ENCODE measurements at places on chromosomes 13 and 19. TPM values are rescaled to one million over a fixed set of nuclear protein-coding genes. Genes with fewer than 3 reads are reported as not detected.

ARRDC2 gene
- total RNA-seq: 17.7 TPM

ANGPTL4 gene
- total RNA-seq: not detected

FFAR1 gene
- total RNA-seq: 0.10 TPM

RNU6-9 gene
- not detected for total RNA-seq

PRTN3 gene
- total RNA-seq: not detected

CCDC194 gene
- 0.83 TPM for total RNA-seq

CABP5 gene
- not detected for total RNA-seq

MEIOSIN gene
- total RNA-seq: not detected

CCL25 gene
- not detected for total RNA-seq

LILRA6 gene
- total RNA-seq: not detected

PSG6 gene
- total RNA-seq: not detected

CTXN1 gene
- total RNA-seq: not detected

ICAM4 gene
- not detected for total RNA-seq

NCAN gene
- not detected for total RNA-seq

C19orf67 gene
- total RNA-seq: not detected

CD22 gene
- total RNA-seq: 2.0 TPM

DNA sequence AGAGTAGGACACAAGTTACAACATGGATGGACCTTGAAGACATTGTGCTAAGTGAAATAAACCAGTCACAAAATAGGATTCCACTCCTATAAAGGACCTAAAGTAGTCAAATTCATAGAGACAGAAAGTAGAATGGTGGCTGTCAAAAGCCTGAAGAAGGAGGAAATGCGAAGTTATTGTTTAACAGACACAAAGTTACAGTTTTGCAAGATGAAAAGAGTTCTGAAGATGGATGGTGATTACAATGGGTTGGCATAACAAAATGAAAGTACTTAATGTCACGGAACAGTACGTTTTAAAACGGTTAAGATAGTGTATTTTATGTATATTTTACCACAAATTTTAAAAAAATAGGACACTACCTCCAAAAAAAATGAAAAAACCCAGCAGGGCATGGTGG is 34.8 kb downstream of the FOXO1 start:
- DNase-seq: no peak

DNA sequence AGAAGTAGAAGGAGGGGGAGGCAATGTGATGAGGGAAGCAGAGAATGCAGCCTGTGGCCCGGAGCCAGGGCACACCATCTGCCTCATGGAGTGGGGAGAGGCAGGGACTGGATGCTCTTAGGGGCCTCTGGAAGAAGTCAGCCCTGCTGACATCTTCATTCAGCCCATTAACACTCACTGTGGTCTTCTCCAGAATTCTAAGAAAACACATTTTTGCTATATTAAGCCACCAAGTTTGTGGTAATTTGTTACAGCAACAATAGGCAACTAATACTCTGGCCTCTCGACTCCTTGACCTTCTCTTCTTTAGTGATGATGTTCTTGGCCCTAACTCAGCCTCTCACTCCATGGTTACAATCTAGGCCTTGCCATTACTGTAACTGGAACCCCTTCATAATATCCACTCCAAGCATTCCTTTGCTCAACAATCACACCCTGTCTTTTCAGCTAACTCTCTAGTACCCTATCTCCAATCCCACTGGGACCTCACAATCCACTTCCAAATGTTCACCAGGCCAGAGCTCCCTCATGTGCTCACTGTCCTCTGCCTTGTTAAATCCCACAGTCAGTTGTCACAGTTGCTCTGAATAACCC is 98.5 kb downstream of the MIPEP start:
- no peak for DNase-seq

GRCh38 chr19:30854661-30855060 is 482.5 kb downstream of the ZNF536 start:
- DNase-seq: no peak

DNA sequence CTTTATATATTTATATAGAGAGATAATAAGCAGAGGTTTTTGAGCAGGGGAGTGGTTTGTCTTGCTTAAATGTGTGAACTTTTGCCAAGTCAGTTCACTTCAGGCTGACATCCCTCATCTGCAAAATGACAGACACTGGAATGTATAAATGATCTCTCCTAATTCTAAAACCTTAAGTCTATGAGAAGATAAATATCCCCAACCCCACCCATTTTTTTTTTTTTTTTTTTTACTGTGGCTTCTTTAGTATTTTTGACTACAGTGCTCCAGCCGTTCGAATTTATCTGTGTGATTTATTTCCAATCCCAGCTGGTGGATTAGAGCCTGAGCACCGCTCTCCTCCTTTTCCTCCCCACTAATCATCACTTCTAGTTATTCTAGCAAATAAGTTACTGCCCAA is 234.8 kb downstream of the DACH1 start:
- no peak for DNase-seq

DNA sequence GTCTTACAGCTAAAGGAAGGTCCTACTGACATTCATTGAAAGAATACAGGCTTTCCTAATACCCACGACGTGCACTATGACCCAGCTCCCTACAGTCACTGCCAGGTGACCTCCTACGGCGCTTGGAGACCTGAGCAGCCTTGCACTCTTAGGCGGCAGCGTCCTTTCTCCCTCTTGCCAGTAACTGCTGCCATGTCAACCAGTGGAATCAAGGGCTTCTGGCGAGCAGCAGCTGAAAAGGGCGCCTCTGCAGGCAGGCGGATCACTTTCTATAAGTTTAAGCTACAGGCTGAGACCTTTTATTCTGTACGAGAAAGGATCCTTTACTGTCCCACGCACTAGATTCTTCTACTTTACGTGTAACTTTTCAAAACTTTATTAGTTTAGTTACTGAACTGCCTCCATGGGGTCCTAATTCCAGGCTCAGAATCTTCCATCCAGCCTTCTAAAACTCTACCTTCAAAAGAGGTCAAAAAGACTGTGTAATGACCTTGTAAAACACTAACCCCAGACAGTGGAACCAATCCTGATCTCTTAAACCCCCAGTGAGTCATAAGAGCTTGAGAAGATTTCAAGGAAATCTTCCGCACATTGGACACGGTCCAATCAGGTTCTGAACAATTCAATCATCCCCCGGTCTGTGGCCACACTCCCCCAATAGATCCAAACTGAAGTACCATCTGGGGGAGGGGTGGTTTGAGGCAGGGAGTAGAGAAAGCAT is 1.9 kb downstream of the KCTD12 start:
- DNase-seq: peak; percentile 43

DNA sequence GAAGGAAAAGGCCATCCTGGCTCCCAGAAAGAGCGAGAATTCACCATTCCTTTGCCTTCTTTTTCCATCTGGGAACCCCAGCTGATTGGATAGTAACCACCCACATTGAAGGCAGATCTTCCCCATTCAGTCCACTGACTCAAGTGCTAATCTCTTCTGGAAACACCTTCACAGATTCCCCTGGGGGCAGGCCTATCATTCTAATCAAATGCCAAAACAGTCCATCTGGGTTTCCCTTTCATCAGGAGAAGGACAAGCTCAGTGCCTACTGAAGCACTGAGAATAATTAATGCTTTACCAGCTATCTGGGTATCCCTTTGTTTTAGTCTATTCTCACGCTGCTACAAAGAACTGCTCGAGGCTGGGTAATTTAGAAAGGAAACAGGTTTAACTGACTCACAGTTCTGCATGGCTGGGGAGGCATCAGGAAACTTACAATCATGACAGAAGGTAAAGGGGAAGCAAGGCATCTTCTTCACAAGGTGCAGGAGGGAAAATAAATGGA is 293.2 kb downstream of the ENOX1 start:
- no peak for DNase-seq

- no peak for DNase-seq
These were observed 206.8 kb downstream of the UQCRFS1 start for GRCh38 chr19:29006057-29006735.

- DNase-seq: no peak
These were observed 182.2 kb downstream of the LMO7 start for GRCh38 chr13:75818179-75818967.

GRCh38 chr19:1315470-1316166 is 29.9 kb downstream of the EFNA2 start:
- peak; percentile 51 for DNase-seq

GRCh38 chr19:35031072-35031881 is 1.0 kb downstream of the SCN1B start:
- no peak for DNase-seq

DNA sequence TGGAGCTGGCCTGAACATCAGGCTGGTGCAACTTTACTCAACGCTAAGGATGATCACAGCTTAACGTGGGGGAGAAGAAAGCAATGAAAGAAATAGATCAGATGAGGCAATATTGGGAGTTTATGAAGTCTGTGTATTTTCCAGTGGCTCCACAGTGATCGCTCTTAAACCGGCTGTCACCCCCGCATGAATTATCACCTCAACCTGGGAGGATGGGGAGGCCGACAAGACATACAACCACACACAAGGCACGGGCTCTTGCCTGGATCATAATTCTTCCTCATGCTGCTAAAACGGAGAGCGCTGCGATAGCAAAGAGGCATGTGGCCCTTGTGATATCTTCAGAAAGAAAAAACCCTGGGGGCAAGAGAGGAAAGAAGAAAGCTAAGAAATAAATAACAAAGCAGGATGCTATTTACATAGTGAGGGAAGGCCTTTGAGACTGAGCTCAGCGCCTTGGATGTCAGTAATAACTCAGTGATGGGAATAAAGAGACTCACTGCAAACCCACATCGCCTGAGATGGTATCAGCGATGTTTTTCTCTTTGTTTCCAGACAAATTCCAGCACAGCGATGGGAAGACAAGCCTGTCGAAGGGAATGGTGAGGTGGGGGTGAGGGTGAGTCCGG is 19.1 kb upstream of the CHST8 start:
- no peak for DNase-seq

- no peak for DNase-seq
These were observed 677 bp upstream of the LRCH1 start for GRCh38 chr13:46552303-46552682.

- DNase-seq: no peak
These were observed 14.4 kb upstream of the RETN start for GRCh38 chr19:7654401-7654800.

- DNase-seq: no peak
These were observed 3.1 kb downstream of the FTL start for GRCh38 chr19:48968179-48968661.

GRCh38 chr19:47056411-47056810 is 8.0 kb upstream of the TMEM160 start:
- DNase-seq: no peak

GRCh38 chr13:42272804-42273175 is 838 bp downstream of the AKAP11 start:
- no peak for DNase-seq

DNA sequence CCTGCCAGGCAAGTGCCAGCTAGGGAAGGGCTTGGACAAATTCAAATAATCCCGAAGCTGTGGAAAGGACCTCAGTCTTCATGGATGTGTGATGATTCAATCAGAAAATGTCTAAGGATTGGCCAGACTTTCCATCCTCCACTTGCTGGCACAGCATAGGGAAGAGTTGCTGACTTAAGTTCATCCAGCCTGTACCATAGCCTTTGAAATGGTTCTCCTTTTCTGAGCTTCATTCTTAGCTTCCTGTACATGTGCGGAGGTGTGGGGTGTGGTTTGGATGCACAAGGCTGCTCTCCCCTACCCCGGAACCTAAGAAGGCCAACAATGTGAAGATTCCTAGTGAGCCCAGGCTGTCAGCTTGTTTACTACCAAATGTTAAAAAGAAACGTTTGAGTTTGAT is 959 bp upstream of the IGFL3 start:
- no peak for DNase-seq

- no peak for DNase-seq
These were observed 23.0 kb upstream of the OXGR1 start for GRCh38 chr13:97017322-97017721.

DNA sequence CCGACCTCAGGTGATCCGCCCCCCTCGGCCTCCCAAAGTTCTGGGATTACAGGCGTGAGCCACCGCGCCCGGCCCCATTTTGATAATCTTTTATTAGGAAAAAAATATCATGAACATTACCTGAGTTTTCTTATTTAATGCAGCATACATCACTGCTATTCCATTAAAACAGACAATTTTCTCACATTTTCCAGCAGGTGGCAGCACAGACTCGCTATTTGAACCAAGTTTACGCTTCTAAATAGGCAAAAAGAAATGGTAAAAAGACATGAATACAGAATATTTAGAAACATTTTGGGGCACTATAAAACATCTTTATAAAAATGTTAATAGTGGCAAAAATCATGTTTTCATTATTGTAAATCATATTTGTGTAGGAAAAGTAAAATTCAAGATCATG is 903.1 kb downstream of the SLITRK6 start:
- DNase-seq: peak; percentile 63

DNA sequence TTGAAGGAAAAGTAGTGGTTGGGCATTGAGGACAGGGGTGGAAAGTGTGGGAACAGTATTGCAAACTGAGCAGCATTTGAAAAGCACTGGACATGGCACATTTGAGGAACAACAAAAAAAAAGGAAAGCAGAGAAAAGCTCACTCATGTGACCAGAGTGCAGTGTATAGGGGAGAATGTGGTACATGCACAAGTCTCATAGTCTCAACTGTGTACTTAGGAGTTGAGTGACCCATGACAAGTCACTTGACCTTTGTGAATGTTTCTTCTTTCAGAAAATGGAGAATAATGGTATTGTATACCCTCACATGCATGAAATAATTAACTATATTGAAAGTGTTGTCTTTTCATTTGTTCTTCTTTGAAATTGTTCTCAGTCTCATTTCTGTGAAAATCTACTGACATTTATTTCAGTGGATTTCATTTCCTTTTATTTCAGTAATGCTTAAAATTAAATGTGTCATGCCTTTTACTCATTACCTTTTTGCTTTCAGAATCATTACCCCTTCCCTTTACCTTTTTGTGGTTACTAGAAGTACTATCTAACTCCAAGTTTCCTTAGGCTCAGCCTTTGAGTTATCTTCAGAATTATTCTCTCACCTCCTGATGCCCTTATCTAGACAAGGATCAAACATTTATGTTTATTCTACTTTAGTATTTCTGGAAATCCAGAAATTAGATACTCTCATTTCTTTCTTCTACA is 79.1 kb upstream of the MLNR start:
- no peak for DNase-seq

DNA sequence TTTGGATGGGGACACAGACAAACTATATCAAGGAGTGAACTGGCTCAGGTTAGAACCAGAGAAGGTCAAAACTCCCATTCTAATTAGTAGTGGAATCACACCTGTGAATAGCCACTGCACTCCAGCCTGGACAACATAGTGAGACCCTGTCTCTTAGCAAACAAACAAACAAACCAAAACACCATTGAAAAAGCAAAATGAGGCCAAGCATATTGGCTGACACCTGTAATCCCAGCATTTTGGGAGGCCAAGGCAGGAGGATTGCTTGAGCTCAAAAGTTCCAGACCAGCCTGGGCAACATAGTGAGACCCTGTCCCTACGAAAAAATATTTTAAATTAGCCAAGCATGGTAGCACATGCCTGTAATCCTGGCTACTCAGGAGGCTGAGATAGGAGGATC is 39.1 kb upstream of the UBAC2 start:
- no peak for DNase-seq

All from activated naive CD4-positive, alpha-beta T cell treated with anti-CD3 and anti-CD28 coated beads for 36 hours (primary cell).